DMS79 (cell line): ENCODE measurements at places on chromosomes 1 and 21.

DNA sequence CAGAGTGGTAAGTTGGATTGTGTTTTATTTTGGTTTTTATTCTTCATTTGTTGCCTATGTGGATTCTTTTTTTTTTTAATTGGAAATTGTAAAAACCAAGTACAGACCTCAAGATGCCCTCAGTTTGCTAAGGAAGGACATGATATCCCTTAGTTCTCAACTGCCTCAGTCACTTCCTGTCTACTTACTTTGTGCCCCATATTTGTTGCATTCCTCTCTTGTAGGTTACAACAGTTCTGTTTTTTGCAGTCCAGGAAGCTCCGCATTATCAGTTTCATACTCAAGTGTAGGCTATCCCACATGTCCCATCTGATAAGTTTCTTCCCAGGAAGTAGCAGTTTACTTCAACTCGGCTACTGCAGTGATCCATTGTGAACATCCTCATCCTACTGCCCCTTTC is 82.0 kb downstream of the RPAP2 start:
- DNase-seq: no peak

- no peak for DNase-seq
Measured at GRCh38 chr1:117540532-117540931, 65.3 kb upstream of the TENT5C start.

DNA sequence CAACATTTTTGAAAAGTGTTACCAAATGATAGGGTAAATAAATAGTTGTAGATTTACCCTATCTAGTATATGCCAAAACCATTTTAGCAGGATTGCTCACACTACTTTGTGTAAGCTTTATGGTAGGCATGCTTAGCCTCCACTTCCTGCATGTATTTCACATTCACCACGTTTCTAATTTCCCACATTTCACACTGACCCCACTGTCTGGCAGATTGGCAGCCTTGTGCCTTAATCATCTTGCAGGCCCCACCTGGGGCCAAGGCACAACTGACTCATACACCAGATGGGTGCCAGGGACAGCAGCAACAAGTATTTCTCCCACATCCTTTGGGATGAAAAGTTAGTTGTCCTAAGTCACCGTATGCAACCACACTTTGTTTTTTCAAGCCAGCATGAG is 21.2 kb upstream of the CENPF start:
- DNase-seq: no peak

GRCh38 chr1:2529784-2530512 is at the start of gene HES5:
Gene HES5, minus strand, starts transcription at chr1:2530263. Its CDS starts 99 bp downstream, at chr1:2530164.
- DNase-seq: peak; percentile 68

GRCh38 chr1:85427331-85427730 is 37.6 kb downstream of the DDAH1 start:
- DNase-seq: no peak

DNA sequence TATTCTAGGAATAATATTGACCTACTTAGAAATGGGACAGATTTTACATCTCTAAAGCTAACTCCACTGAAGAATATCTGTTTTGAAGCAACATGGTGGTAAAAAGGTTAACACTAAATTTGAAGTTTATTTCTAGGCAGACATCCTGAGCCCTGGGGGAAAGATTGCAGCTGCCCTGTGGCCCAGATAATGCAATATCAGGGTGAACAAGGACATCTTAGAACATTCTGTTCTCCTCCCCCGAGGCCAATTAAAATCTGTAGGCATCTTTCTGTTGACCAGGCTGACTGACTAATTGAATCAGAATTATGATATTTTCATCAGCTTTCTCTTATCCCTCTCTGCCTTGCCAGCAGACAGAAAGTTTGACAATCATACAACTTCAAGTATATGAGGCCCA is 149.8 kb upstream of the DUSP10 start:
- no peak for DNase-seq

GRCh38 chr1:94119796-94120569 is 965 bp downstream of the ABCA4 start:
- DNase-seq: no peak

DNA sequence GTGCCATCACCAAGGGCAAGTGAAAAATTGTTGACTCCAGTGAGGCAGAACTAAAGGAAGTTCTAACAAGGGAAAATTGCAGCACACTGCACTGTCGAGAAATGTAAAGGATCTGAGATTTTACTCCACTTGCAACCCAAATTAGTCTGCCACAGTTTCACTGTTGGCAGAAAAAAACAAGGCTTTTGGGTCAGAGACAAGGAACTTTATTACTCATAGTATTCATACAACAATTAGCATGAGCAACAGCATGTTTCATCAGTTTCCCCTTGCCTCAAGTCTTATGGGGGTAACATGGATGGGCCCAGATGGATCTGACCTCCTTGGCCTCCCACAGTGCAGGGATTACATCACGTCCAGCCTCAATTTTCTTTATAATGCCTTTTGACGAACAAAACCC is 125.3 kb downstream of the LTN1 start:
- DNase-seq: no peak

DNA sequence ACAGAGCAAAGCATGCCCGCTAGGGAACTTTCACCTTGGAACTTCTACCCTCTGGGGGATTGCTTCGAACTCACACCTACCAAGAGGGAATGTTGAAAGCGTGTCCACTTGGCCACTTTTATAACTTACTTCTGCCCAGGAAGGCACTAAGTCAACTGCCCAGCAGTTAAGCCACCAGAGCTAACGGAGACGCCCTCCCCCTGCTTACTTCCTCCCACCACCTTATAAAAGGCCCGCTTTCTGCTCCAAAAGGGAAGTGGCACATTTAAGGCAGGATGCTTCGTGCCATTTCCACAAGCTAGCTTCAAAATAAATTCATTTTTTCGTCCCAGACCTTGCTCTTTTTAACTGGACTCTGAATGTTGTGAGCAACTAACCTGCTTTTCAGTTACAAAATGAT is 3.2 kb upstream of the AK2 start:
- DNase-seq: no peak

DNA sequence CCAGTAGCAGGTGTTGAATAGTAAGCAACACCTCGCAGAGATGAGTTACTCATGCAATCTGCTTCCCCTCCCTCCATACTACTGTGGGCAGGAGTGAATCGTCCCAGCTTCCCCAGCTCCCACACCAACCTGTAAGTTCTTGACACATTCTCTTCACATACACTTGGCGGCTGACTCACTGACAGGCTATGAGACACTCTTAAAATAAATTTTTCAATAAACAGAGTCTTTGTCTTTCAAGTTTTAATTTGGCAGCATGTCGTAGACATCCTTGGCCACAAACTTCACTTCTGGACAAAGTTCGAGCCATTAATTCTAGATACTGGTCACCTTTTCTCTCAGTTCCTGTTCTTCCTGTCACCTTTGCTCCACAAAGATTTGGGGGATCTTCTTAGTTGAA is 290.7 kb downstream of the TM2D1 start:
- no peak for DNase-seq

DNA sequence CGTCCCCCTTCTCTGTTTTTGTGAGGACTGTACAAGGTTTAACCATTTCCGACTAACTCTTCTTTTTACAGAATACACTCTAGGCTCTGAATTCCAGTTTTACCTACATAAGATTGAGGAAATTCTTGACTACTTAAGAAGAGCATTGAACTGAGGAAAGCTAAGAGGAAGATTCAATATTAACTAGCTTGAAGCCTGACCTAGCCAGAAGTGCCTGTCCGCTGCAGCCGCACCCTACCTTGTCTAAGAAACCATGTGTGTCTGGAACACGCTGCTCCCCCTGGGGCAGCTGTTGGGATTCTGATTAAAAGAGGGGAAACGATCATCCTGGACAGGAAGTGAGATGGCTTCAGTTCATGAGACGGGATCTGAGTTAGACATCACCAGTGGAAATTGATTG is 28.9 kb downstream of the CA6 start:
- no peak for DNase-seq

DNA sequence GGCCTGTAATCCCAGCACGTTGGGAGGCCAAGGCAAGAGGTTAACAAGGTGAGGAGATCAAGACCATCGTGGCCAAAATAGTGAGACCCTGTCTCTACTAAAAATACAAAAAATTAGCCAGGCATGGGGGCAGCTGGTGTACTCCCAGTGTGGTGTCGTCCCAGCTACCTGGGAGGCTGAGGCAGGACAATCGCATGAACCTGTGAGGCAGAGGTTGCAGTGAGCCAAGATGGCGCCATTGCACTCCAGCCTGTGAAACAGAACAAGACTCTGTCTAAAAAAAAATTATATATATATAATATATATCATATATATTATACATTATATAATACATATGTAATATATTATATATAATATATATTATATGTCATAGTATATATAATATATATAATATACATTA is 249.2 kb upstream of the TPTE start:
- DNase-seq: no peak

GRCh38 chr1:200938955-200939354 is 44.3 kb downstream of the INAVA start:
- DNase-seq: no peak
